ENCODE measurements at places on chromosomes 3 and 15. TPM values are rescaled to one million over a fixed set of nuclear protein-coding genes. Genes with fewer than 3 reads are reported as not detected.

DNA sequence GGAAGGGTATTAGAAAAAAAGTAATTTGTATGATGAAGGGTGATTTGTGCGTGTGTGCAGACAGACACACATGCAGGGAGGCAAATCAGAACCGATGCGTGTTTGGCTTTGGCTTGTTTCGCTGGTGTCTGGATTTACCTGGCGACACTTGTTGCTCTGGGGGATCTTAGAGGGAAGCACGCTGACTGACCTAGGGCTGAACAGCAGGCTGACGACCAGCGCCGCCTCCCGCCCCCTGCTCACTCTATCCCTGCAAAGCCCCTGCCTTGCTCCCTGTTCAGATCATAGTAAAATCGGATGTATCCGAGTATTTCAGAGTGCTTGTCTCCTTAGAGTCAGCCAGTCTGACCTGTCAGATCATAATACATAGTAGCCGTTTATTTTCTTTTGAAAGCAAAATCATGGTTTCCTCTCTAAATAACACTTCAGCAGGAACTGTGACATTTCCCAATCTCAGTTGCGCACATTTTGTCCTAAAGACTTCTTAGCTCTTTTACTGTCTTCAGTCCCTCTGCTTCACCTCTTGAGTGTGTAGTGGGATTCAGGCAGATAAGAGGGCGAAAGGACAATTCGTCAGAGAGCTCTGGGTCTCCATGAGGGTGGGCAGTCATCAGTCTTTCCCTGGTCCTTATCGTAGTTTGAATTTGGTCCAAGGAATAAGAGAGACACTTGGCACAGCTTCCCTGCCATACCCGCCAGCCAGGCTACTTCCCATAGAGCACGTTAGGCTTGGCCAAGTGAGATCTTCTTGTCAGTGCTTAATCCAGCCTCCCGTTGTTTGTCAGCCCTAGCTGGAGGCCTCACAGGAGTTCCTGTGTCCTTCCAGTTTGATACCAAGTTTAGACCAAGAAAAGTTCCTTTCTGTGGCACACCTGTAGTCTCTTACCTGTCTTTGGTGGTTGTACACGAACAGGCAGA lies 97.4 kb downstream of the PGPEP1L start:
- no peaks in the 10 kb centered on the region for H3K36me3 ChIP-seq
- no peak overlapping the region for H3K4me3 ChIP-seq
- H3K27ac ChIP-seq: no peak overlapping the region
- no peaks in the 10 kb centered on the region for H3K27me3 ChIP-seq
- peaks cover 4% of the 10 kb centered on the region for H3K4me1 ChIP-seq

Gene DUOX1
- 4.3 TPM for polyA plus RNA-seq

DNA sequence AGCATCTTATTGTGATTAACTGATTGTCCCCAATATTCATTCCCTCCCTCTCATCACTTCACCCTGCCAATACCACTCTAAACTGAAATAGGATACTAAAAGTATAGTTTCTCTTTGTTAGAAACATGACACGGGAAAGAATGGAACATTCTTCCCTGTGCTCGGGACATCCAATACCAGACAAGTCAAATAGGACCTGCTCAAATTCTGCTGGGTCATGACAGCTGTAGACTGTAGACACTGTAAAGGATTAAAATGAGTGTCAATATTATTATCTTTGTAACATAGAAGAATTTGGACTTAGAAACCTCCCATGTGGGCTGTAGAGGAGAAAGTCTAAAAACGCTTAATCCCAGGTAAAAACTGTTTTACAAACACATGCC lies 315.0 kb upstream of the NR2E3 start:
- no peak overlapping the region for H3K4me3 ChIP-seq
- no peaks in the 10 kb centered on the region for H3K27me3 ChIP-seq
- H3K4me1 ChIP-seq: peaks cover 9% of the 10 kb centered on the region
- no peak overlapping the region for H3K27ac ChIP-seq

DNA sequence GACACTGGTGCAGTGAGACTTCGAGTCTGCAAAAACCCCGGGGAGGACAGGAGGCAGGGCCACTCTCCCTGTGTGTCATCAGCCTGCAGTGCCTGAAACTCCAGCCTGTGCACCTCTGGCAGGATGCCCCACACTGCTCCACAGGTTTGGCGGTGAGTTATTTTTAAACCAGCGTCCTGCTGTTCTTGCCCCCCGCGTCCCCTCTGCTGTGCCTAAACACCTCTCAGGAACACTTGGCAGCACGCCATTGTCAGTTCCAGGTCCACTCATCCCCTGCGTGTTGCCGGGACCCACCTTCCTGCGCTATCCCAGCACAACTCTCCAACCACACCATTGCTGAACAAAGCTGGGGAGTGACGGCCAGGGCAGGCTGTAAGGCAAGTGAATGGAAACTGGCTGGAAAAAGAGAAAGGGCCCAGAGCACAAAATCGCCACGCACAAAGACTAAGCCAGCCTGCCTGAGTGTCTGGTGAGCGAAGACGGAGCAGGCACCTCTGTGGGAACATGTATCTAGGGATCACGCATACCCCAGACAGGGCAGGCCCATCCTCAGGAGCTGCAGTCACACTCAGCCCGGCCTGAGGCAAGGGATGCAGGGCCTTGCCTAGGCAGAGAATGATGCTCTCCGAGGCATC lies 3.1 kb upstream of the PLA2G4F start:
- H3K4me1 ChIP-seq: peaks cover 5% of the 10 kb centered on the region
- H3K27ac ChIP-seq: no peak overlapping the region
- no peaks in the 10 kb centered on the region for H3K36me3 ChIP-seq
- no peak for DNase-seq

Gene GOLGA8N
- 0.99 TPM for polyA plus RNA-seq

GRCh38 chr3:59052803-59053411 lies 3.1 kb upstream of the CFAP20DC start:
- peak; percentile 47 for DNase-seq
- H3K4me3 ChIP-seq: no peak overlapping the region
- no peaks in the 10 kb centered on the region for H3K27me3 ChIP-seq
- H3K4me1 ChIP-seq: no peaks in the 10 kb centered on the region
- no peaks in the 10 kb centered on the region for H3K36me3 ChIP-seq

Gene DAZL
- not detected for polyA plus RNA-seq

DNA sequence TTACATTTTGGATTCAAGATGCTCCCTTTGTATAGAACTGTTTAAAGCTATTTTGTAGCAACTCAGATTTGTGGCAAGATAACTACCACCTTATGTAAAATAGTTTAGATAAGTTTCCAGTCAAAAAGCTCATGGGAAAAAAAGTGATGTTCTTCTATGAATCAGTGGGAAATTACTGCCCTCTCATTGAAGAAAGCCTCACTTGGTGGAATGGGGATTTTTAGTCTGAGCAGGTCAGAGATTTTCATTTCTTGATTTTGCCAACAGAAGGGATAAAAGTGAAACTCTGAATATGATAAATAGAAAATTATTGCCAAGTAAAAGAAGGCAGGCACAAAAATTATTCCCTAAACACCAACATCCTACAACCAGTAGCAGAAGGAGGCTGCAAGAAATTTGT lies 25.8 kb upstream of the CSTA start:
- no peaks in the 10 kb centered on the region for H3K4me1 ChIP-seq
- H3K27ac ChIP-seq: no peak overlapping the region

DNA sequence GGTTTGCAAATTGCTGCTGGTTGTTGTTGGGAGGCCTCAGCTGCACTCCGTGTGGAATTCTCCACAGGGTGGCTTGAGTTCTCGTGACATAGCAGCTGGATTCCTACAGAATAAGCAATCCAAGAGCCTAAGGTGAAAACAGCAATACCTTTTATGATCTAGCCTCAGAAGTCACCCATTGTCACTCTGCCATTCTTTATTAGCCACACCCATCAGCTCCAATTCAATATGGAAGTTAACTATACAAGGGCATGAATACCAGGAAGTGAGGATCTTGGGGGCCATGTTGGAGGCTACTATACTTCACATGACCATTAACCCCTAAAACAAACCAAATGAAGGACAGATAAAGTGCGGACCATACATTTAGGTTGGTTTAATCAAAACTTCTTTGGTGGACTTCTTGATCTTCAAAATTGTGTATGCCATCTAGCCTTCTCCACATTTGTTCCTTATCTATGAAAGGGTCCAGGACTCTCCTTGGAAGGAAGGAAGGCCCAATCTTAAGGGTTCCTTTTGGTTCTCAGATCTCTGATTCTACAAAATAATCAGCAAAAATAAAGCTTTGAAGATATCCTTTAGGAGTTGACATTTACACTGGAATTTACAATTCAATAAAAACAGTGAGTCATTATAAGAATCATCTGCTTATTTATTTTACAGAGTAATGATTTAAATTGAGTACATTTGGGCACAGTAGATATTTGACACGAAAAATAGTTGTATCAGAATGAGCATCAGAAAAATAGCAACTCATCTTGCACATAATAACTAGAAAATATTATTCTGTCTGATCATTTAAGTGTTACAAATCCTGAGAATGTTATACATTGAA lies 21.5 kb downstream of the CIAO2A start:
- H3K4me3 ChIP-seq: no peak overlapping the region
- DNase-seq: no peak
- peak overlapping the region; percentile 92 for H3K27ac ChIP-seq
- peaks cover 11% of the 10 kb centered on the region for H3K4me1 ChIP-seq
- H3K36me3 ChIP-seq: no peaks in the 10 kb centered on the region

DNA sequence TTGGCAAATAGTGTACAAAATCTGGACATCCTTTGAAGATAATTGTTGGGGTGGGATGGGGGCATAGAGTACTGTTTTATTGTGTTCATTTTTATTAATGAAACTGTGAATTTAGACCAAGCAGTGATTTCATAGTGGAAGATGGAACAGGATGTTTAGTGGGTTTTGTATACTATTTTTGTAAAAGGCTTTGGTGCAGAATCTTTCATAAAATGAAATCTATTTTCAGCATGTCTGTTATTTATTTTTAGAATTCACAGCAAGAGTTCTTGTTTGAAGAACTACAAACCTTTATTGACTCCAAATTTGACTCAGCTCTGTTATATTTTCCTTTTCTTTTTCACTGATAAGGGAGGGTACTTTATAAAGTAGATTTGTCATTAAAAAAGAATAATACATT lies 145.4 kb downstream of the AKAP13 start:
- DNase-seq: no peak
- peaks cover 3% of the 10 kb centered on the region for H3K4me1 ChIP-seq
- no peak overlapping the region for H3K27ac ChIP-seq
- H3K4me3 ChIP-seq: no peak overlapping the region

Gene MYO9A
- polyA plus RNA-seq: 17.9 TPM

Gene PPP2R3A
- 6.7 TPM for polyA plus RNA-seq

DNA sequence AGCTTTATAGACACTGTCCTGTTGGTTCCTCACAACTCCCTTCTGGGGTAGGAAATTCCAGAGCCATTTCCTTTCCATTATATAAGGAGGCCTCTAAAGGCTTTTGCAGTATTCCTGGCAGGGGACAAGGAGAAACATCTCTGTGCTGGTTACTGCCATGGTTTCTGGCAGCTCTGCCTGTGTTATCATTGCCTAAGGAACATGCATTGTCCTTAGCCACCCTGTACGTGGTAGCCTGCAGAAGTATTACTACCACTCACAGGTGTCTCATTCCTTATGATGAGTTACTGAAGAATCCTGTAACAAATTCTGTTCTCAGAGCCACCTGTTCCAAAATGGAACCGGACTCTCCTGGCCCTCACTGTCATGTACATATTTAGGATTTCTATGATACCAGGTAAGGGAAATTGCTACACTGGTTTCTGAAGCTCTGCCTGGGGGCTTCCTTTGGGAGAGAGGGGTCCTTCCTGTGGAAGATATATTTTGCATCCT lies 58.0 kb downstream of the UMPS start:
- no peaks in the 10 kb centered on the region for H3K27me3 ChIP-seq
- no peaks in the 10 kb centered on the region for H3K36me3 ChIP-seq
- H3K27ac ChIP-seq: no peak overlapping the region
- peaks cover 21% of the 10 kb centered on the region for H3K4me1 ChIP-seq

- H3K4me1 ChIP-seq: peaks cover 51% of the 10 kb centered on the region
- no peaks in the 10 kb centered on the region for H3K36me3 ChIP-seq
- no peaks in the 10 kb centered on the region for H3K27me3 ChIP-seq
- H3K27ac ChIP-seq: peak overlapping the region; percentile 95
- peak; percentile 73 for DNase-seq
- no peak overlapping the region for H3K4me3 ChIP-seq
Measured at GRCh38 chr3:159669766-159670165, 318.9 kb upstream of the IL12A start.

GRCh38 chr15:86797135-86797534 lies 717.5 kb downstream of the AGBL1 start:
- no peak overlapping the region for H3K27ac ChIP-seq
- H3K36me3 ChIP-seq: no peaks in the 10 kb centered on the region
- H3K4me1 ChIP-seq: peaks cover 4% of the 10 kb centered on the region
- no peaks in the 10 kb centered on the region for H3K27me3 ChIP-seq
- no peak for DNase-seq

GRCh38 chr15:65743637-65744252 lies 48.3 kb downstream of the DENND4A start:
- no peaks in the 10 kb centered on the region for H3K36me3 ChIP-seq
- no peak overlapping the region for H3K27ac ChIP-seq
- no peaks in the 10 kb centered on the region for H3K27me3 ChIP-seq
- no peak for DNase-seq
- H3K4me3 ChIP-seq: no peak overlapping the region
- H3K4me1 ChIP-seq: peaks cover 9% of the 10 kb centered on the region

DNA sequence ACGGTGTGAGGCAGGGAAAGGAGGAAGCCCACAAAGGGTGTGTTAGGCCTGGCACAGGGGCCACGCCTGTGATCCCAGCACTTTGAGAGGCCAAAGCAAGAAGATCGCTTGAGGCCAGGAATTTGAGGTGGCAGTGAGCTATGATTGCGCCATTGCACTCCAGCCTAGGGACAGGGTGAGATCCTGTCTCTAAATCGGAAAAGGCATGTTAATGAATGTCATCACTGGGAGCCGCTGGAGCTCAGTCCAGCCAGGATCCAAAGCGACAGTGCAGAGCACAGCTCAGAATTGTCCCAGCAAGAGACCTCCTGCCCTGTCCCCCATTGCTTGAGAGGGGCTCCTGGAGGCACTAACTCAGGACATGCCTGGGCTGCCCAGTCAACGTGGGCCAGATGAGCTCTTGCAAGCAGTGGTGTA lies 15.0 kb upstream of the FBLN2 start:
- H3K4me3 ChIP-seq: no peak overlapping the region
- no peaks in the 10 kb centered on the region for H3K27me3 ChIP-seq
- no peaks in the 10 kb centered on the region for H3K4me1 ChIP-seq
- H3K27ac ChIP-seq: no peak overlapping the region
- no peaks in the 10 kb centered on the region for H3K36me3 ChIP-seq

Gene GPR160
- polyA plus RNA-seq: 52.2 TPM

Gene FANCD2OS
- not detected for polyA plus RNA-seq

Gene C3orf52
- polyA plus RNA-seq: 9.3 TPM

DNA sequence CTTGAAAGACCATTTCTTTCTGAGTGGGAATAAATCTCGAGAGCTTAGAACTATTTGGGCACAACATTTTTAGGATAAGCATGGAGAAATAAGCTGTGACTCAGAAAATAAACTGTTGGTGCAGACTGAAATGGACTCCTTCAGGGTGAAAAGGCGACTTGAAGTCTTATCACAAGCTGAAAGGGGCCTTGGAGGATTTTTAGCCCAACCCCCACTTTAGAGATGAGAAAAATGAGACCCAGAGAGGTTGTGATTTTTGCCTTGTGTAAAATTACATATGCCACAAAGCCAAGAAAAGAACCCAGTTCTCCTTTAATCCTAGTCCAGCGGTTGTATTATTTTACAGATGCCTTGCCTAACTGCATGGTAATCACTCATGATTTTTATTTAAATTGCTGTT lies 1.5 kb downstream of the ATP1B3 start:
- H3K27ac ChIP-seq: peak overlapping the region; percentile 100
- H3K4me3 ChIP-seq: peak overlapping the region; percentile 68
- H3K27me3 ChIP-seq: no peaks in the 10 kb centered on the region
- peak; percentile 37 for DNase-seq

Gene GNB5
- 21.3 TPM for polyA plus RNA-seq

GRCh38 chr15:39924437-39924836 lies 4.4 kb upstream of the GPR176 start:
- peaks cover 12% of the 10 kb centered on the region for H3K27me3 ChIP-seq
- no peak overlapping the region for H3K27ac ChIP-seq
- peaks cover 8% of the 10 kb centered on the region for H3K4me1 ChIP-seq
- no peak overlapping the region for H3K4me3 ChIP-seq

Gene ARGFX
- not detected for polyA plus RNA-seq
